ENCODE measurements at places on chromosomes 12 and 14.

DNA sequence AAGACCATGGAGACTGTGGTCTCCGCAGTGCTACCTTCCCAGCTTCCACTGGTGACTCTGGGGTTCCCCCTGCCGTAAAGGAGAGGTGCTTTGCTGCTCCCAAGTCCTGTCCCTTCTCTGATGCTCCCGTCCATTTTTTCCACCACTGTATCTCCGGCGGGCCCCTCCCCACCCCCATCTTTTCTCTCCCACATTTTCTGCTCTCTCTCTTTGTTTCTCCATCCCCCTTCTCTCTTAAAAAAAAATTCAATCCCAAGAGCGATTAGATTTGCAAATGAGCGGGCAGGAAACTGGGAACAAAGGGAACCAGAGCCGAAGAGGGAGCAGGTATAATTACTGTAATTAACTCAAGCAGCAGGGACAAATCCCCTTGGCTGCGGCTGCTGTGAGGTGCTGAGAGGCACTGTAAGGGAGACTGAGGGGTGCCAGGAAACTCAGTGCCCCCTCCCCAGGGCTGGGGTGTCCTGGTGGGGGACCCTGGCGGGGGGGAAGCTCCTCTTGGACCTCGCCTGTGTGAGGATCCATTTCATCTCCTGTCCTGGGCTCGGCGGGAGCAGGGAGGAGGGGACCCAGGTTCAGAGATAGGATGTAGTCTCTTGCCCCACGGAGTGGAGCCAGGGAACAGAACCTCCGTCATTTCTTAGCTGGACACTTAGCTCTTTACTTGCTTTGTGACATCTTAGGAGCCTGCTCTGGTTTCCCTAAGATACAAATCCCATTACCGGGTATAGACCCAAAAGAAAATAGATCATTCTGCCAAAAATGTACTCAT is 140.4 kb upstream of the NRXN3 start:
- no peak for DNase-seq

DNA sequence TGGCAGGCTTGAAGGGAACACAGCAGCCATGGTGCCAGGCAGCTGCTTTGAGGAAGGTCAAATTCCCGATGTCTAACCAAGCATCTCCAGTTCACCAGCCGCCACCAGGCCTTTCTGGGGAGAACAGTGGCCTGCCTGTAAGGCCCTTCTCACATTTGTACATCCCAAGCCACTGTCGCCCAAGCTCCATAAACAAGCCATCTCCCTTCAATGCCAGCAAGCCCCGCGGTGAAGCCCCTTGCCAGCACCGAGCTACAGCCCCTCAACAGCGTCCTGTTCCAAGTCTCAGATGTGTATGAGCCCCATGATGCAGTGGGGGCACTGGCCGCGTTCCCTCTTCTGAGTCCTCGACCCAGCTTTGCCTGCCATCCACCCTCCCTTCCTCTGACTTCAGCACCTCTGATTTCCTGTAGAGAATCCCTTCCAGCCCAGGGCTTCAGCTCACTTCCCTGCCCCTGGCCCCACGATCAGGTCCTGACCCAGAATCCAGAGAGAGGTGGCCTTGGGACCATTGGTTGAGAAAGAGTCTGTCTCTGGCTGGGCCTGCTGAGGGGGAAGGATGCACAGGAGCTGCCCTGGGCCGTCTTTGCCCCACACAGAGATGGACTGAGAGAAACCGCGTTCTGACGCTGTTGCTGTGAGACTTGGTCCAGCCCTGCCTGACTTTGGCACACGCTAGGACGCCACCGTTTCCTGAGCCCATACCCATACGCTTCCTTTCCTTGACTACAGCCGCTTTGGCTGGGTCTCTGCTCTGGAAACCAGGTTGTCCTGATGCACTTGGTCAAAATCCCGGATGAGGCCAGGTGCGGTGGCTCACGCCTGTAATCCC is 1.9 kb upstream of the MMP17 start:
- no peak for DNase-seq

- no peak for DNase-seq
Measured at GRCh38 chr12:107843351-107844311, 69.1 kb downstream of the ASCL4 start.

DNA sequence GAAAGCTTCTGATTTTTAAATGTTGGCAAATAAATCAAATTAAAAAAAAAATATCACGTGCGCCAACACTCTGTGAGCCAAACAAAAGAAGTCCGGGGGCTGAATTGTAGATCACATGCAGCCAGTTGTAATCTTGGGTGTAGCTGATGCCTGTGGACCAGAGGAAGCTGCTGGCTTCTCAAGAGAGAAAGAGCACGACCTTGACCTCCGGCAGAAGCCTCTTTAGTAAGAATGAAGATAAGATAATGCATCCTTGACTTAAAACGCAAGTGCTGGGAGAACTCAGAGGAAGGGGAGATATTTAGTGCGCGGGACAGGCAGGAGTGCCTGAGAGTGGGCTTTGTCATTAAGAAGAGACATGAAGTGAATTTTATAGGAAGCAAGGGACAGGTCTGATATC is 162.8 kb upstream of the TBX3 start:
- DNase-seq, result no peak

- peak; percentile 84 for DNase-seq
Measured at GRCh38 chr12:130870442-130871285, 1.2 kb upstream of the RAN start.

GRCh38 chr12:51449580-51450246 is 25.1 kb downstream of the SLC4A8 start:
- DNase-seq, result no peak

DNA sequence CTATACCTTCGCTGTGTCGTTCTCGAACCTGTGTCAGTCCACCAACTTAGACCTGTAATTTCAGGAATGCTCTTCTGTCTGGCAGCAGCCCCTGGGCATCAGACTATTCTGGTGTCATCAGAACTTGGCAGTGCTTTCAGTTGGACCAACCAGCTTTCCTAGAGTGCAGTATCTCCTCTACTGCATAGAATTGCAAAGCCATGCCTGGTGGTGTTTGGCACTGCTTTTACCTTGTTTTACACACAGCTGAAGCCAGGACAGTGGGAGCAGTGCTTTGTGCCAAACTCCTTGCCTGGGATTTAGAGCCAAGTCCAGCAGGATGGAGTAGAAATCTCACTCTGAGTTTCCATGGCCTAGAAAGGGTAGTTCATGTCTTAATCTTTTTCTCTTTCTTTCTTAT is 1.5 kb downstream of the FLVCR2 start:
- no peak for DNase-seq

DNA sequence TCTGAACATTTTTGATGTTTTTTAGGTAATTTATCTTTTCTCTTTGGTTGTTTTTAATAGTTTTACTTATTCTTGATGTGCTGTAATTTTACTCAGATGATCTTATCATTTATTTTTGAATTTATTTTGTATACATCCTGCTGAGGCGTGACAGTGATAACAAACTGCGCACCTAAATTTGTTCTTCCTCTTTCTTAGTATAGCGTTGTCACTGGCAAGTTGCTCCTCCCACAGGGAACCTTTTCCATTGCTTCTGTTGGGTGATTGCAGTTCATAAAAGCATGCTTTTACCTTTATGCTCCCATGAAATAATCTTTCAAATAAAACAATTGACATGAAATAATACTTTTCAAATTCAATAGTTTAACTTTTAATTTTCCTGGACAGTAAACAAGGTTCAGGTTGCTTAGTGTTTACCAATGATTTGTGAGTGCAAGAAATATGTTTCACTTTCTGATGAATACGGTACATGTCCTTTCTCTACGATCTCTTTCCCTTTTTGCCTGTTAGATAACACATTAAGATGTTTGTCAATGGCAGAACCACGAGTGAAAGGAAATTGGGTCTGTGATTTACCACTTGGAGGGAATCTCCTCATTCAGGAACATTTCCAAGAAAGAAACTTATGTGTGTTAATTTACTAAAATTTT is 223.3 kb downstream of the CCDC91 start:
- no peak for DNase-seq

DNA sequence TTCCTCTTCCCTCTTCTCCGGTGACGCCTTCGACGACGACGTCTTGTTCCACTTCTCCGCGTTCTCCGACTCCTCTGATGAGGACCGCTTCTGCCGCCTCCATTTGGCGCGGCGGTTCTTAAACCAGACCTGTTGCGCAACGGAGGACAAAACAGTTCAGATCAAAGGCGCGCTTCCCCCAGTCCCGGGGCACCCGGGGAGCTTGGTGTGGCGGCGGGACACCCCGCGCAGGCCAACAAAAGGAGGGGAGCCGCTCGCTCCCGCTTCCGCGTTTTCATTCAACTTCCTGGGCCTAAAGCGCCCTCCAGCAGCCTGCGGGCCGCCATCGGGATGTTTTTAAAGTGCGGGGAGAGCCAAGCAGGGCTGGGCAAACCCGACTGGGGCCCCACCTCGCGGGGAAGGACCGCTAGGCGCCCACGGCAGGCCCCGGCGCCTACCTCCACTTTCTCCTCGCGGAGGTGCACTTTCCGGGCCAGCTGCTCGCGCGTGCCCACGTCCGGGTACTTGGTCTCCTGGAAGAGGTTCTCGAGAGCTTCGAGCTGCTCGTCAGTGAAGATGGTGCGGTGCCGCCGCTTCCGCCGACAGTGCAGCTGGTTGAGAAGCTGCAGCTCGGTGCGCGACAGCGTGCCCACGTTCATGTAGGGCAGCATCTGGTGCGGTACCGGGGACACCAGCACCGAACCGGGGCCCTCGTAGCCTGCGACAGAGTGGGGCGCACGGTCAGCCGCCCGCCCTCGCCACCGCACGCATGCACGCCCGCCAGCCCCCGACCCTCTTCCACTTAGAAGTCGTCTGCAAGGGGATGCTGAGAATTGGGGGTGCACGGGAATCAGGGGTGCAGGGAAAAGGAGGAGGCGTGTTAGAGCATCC is 1.2 kb downstream of the GSC start:
- no peak for DNase-seq

DNA sequence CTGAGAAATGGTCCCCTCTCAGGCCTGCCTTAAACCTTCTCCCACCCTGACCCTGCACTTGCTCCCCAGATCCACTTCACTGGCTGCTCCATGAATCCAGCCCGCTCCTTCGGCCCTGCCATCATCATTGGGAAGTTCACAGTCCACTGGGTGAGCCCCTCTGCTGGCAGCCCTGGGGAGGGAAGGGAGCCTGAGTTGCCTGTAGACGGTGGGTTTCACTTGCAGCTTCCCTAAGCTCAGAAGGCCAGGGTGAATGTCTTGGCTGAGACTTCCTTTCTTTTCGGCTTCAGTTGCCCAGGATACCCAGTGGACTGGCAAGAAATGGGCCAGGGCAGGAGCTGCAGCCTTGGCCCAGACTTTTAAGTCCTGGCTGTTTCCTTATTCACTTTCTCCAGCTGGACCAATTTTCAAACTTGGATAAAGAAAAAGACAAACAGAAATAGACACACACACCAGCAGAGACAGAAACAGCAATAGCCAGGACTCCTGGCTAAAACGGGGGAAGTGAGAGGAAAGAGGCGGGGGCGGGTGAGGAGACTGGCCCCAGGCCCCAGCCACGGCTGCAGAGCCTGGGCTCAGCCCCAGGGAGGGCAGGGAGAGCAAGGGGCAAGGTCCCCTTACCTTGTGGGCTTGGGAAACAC is 2.0 kb downstream of the AQP6 start:
- no peak for DNase-seq

DNA sequence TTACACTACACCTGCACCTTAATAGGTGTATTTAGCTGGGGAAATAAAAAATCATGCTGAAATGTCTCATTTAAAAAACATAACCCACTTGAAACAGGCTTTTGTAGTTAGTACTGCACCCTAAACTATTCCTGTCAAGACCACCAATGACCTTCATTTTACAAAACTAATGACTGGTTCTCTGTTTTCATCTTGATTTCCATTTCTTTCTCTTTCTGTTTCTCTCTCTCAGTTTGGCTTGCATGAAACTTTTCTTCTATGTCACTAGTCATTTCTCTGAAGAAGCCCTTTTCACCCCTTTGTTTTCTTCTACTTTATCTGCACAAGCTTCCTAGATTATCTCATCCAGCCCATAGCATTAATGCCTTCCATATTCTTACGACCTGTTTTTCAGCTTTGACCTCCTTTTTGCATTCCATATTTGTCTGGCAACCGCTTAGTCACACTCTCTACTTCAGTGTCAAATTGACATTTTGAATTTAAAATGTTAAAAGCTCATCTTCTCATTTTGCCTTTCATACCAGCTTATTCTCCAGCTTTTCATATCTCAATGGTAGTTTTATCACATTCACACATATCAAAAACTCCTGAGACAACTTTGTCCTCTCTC is 32.7 kb upstream of the KLRF1 start:
- DNase-seq, result no peak

GRCh38 chr12:96164951-96165811 is 29.0 kb upstream of the ELK3 start:
- no peak for DNase-seq

- DNase-seq, result no peak
Measured at GRCh38 chr12:100896192-100896591, 101.6 kb downstream of the ANO4 start.

DNA sequence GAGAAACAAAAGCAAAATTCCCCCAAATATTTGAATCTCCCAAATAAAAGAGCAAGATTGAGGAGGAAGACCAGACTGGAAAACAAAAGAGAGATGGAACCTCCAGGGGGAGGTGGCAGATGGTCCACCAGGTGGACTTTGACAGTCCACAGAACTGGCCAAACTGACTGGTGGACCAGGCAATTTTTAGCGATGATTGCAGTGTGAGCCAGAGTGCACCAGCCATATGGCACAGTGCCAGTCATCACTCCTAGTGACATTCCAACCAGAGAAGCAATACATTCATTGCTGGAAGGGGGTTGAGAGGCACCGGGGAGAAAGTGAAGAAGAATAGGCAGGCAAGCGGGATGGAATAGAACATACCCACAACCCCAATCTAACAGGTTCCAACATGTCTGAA is 182.9 kb downstream of the EXOC5 start:
- no peak for DNase-seq

DNA sequence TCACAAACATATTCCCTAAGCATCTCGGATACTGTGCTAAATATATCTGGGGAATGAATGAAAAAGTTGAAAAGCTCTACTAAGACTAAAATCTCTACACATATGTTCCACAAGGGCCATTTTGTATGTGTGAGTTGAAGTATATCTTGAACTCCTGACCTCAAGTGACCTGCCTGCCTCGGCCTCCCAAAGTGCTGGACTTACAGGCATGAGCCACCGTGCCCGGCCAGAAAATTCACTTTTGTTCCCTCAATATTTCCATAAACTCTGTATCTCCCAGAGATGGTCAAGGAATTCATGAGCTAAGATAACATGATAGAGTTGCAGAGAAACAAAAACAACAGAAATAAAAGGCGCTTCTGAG is 1.5 kb upstream of the TUBA1C start:
- no peak for DNase-seq

- no peak for DNase-seq
Measured at GRCh38 chr14:38063711-38064320, 143.9 kb upstream of the SSTR1 start.

- no peak for DNase-seq
Measured at GRCh38 chr12:104796475-104796862, 161.6 kb downstream of the SLC41A2 start.

DNA sequence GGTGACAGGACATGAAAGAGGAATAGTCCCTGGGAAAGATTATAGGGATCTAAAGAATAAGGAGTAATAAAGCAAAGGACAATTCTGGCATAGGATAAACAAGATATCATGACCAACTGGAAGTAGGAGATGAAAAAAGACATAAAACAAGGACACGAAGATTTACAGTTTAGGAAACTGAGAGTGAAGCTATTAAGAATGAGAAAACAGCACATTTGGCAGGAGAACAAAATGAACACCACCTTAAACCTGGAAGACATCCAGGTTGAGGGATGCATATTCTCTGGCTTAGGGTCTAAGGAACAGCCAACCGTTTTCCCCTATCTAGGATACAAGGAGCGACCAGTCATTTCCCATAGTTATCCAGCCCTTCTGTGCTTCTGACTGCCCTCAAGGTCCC is 1.9 kb downstream of the TRIP11 start:
- DNase-seq, result no peak

GRCh38 chr12:67578976-67579661 is 69.4 kb upstream of the DYRK2 start:
- DNase-seq, result no peak

- DNase-seq, result no peak
Measured at GRCh38 chr12:47225356-47225755, 145.6 kb upstream of the AMIGO2 start.

Measured in AG09319 (cell line).